ENCODE measurements at places on chromosomes 16 and 17.

GRCh38 chr17:8598913-8599312 is 31.6 kb downstream of the MYH10 start:
- no peak for DNase-seq

DNA sequence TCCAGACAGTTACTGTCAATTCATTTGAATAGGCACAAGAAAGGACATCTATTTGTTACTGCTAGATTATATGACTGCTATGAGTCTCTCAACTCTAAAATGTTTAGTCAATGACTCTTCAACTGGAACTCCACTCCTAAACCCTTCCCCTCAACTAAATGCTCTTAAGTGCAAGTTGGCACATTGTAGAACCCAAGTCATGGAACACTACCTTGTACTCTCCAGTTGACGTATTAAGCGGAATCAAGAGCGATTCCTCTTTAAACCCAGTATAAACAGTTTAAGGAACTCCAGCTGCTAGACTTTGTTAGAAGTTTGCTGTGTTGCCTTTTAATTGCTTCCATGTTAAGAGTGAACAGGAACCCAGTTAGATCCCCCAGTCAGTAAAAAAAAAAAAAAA is 44.6 kb downstream of the STH start:
- DNase-seq: no peak

DNA sequence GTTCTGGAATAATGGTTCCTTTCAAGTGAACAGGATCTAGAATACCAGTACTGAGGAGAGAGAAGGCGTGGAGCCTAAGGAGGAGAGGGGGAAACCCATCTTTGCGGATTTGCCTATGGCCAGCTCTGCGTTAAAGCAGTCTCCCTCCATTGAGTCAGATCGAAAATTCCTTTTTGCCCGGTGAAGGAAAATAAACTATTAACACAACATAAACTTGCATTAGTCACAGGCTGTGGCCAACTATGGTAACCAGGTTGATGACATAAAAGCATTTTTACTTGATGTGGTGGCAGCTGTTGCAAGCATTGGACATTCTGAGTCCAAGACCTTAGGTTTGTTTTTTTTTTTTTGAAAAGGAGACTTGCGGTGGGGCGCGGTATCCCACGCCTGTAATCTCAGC is 8.9 kb downstream of the LDAF1 start:
- DNase-seq: no peak

DNA sequence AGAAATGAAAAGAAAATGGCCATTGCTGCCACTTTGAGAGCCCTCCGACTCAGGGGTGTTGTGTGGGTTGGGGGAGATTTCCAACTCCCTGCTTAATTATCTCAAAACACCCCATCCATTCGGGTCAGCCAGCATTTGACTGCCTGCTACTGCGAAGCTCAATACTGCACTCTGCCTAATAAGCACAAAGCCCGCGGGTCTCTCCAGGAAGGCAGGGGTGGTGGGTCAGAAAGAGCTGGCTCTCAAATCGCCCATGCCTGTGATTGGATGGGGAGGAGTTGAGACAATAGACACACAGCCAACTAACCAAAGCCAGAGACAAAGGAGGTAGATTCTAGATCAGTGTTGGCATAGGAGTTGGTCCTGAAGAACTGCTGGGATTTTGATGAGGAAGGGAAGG is 2.3 kb upstream of the XAF1 start:
- no peak for DNase-seq

DNA sequence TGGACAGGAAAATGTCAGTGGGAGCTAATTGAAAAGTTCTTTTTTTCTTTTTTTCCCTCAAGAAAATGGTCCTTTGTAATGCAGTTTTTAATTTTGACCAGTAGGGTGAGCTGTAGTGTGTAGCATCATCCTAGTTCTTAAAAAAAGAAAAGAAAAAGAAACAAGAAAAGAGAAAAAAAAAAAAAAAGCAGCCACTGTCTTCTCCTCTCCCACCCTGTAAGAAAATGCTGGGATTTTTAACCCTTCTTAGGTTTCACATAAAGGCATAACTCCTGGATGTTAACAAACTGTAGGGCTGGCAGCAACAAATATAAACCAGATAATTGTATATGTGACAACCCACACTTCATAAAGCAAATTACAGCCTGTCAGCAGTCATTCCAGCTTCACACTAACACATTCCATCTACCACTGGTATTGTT is 78.1 kb downstream of the SKAP1 start:
- no peak for DNase-seq

GRCh38 chr17:53794875-53795274 is 27.9 kb upstream of the KIF2B start:
- no peak for DNase-seq

GRCh38 chr16:58678716-58679115 is 5.9 kb downstream of the SLC38A7 start:
- no peak for DNase-seq

GRCh38 chr16:51500306-51500705 is 349.2 kb upstream of the SALL1 start:
- no peak for DNase-seq

GRCh38 chr16:3773663-3774062 is 56.3 kb upstream of the TRAP1 start:
- no peak for DNase-seq

DNA sequence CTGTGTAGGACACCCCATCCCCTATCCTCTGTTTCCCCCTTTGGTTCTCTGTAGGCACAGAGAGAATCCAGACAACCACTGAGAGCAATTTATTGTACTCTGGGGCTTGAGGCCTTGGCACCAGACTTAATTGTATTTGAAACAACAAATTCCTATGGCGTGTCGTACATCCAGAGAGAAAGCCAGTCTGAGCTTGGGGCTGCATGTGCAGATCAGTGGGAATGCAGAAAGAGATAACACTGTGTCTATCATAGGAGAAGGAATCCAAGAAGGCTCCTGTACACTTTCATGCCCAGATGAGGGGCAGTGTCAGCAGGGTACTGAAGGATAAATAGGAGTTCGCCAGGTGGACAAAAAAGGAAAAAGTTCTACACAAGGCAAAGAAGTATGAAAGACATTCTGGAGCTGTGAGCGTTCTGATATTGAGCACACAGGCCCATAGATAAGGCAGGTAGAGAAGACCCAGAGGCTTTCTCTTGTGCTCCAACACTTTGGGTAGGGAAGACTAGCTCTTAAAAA is 22.0 kb upstream of the IL4R start:
- no peak for DNase-seq

DNA sequence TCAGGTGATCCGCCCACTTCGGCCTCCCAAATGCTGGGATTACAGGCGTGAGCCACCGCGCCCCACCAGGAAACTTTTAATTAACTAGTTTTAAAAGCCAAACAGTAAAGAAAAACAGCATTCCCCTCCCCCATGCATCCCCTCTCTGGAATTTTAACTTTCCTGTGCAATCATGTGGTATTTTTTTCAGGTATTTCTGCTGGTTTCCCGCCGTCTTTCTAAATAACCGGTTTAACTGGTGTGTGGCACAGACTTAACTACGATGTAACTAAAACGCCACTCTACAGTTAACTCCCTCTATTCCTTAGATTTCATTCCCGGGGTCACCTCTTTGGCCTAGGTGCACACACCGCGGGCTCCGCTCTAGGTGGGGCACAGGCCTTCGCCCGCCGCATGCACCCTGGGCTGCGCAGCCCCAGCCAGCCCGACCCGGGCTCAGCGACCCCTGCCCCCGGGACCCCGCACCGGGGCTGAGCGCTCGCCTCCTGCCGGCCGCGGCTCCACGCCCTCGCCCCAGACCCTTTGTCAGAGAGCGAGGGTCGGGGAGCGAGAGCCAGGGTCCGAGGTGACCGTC is 15.1 kb upstream of the UTP6 start:
- DNase-seq: no peak

DNA sequence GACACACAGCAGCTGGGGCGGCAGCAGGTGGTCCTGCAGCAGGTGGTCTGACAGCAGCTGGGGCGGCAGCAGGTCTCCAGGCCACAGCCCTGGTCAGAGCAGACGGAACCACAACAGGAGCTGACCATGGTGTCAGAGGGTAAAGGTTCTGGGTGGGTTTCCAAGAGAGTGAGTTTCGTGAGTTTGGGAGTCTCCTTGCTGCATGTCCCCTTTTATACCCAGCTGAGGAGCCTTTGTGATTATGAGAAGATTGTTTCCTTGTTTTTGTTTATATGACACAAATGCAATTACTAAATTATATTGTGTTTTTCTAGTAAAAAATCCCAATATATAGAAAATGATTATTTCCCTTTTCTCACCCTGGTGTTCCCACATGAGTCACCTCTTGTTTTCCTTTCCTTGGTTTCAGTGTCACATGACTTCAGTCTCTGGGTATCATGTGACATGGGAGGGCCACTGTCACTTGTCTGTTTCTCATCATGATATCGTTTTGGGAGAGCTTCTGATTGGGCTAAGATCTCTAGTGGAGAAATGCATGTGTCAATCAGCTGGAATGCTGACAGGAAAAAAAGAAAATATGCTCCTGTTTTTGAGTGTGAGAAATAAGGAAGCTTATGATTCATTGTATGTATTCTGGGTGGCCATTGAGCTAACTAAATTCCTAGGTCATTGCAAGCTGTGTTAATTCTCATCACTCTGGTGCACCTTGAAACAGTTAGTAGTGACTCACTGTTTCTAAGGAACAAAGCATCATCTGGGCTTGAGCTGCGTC is at the start of gene KRTAP4-6:
Gene KRTAP4-6, minus strand, starts transcription at position 185 of the 772 bp plus-strand sequence. Its CDS starts 57 bp downstream, at position 128.
- DNase-seq: no peak

- DNase-seq: no peak
These were observed 777.3 kb upstream of the EEF2KMT start for GRCh38 chr16:5874899-5875298.

DNA sequence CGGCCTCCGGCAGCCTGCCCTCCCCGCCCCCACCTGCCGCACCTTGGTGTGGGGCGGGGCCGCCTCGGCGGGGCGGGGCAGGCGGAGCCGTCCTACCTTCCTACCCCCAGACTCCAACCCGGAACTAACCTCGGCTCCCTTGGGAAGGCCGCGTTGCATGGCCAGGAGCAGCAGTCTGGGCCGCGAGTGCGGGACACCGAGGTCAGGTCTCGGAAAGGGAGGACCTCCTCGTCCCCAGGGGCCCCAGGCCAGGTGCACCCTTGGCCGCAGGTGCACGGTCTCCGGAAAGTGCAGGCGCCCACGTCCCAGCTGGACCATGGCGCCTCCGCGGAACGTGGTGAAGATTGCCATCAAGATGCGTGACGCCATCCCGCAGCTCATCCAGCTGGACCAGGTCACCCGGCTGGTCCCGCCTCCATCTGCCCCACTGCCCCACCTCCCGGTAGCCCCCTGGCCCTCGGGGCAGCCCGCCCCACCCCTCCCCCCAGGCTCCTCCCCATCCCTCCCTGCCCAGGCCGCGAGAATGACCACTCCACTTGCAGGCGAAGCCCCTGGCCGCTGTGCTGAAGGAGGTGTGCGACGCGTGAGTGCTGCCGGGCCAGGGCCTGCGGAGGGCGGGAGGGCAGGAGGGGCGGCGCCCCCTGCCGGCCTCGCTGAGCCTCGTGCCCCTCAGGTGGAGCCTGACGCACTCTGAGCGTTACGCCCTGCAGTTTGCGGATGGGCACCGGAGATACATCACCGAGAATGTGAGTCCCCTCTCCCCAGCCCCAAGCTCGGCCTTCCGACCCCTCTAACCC is at the start of gene ELMO3:
Gene ELMO3, plus strand, starts transcription at position 121 of the 797 bp plus-strand sequence. Its CDS starts 196 bp downstream, at position 317.
- no peak for DNase-seq

- DNase-seq: no peak
These were observed 28.9 kb upstream of the RPH3AL start for GRCh38 chr17:381516-381915.

- no peak for DNase-seq
These were observed 41.2 kb downstream of the CNOT1 start for GRCh38 chr16:58588406-58588805.

DNA sequence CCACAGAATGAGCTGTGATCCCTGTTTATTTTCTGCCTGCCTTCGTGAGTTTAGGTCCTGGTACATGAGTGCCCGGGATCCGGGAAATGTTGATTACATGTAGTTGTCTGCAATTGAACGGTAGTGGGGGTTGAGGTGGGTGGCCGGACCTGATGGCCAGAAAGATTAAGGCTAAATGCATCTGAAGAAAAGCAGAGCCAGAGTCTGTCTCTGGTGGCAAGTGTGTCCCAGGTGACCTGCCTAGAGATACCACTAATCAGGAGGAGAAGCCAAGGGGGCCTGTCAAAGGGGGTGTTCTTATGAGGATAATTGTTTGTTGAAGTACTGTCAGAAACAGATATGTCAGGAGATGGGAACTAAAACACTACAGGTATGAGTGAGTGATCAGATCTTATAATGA is 154.0 kb upstream of the ASIC2 start:
- no peak for DNase-seq

GRCh38 chr17:7856011-7856810 is 1.1 kb downstream of the NAA38 start:
- DNase-seq: no peak

- no peak for DNase-seq
These were observed 16.0 kb downstream of the DCUN1D3 start for GRCh38 chr16:20884240-20884556.

- DNase-seq: no peak
These were observed 457.9 kb upstream of the DYNLRB2 start for GRCh38 chr16:80082906-80083305.

DNA sequence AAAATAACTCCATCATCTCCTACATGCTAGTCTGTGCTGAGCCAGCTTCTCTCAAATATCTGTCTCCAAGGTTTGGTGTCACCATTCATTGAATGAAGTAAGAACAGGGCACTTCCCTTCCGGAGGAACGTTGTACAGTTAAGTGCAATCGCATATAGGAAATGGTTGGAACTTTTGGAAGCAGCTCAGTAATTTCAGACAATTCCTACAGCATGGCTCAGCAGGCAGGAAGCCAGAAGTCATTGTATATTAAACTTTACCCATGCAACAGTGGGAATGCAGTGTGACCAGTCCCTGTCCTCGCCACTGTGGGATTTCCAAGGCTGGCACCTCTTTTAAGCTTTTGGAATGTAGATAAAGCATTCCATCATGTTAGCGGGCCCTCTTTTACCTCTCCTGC is 51.1 kb upstream of the MYH2 start:
- DNase-seq: no peak

DNA sequence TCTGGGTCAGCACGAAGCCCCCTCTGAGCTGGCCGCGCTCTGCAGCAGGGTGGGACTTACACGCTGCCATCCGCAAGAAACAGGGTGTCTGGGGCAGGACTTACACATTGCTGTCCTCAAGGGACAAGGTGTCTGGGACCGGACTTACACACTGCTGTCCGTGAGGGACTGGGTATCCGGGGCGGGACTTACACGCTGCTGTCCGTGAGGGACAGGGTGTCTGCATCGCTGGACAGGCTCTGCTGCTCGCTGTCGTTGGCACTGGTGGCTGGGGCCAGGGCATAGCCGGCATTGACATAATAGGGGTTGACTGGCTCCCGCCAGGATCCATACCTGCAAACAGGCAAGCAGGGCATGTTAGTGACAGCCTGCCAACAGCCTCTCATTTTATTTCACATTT is 31.4 kb downstream of the PDIA2 start:
- no peak for DNase-seq

DNA sequence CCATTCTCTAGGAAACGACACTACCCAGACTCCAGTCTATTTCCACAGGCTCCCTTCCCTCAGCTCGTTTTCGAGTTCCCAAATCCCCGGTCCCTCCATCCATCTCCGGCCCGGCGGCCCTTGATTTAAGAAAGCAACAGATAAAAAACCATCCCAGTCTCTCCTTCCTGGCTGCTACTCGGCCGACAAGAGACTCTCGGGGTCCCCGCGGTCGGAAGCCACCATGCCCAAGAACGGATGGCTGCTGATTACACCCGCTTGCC is 182 bp downstream of the RPL26 start:
- no peak for DNase-seq

All from NCI-H1694 (cell line).